ENCODE measurements at places on chromosomes 7 and 10.

- no peak for DNase-seq
These were observed 192.3 kb upstream of the GLI3 start for GRCh38 chr7:42429339-42429738.

DNA sequence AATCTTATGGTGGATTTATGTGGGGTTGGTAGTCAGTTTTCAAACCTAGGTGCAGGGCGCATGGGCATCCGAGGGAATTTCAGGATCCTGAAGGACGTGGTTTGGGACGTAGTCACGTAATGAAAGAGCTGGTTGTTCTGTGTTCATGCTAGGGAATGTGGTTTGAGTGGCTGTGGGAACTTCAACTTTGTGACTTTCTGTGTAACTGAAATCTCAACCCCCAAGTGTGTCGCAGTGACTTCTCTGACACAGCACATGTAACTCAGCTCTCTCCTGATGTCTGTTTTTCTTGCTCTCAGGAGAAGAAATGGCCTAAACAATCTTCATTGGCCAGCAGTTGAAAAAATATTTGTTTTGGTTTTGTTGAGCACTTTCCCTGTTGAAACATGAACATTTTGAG, 199.0 kb downstream of the PTEN start:
- no peak for DNase-seq

GRCh38 chr7:21749378-21749777, 196.3 kb downstream of the CDCA7L start:
- DNase-seq: no peak

GRCh38 chr10:97483921-97484320, 14.3 kb downstream of the MMS19 start:
- DNase-seq: no peak

- DNase-seq: no peak
These were observed 18.1 kb upstream of the NCAPG2 start for GRCh38 chr7:158722574-158723237.

DNA sequence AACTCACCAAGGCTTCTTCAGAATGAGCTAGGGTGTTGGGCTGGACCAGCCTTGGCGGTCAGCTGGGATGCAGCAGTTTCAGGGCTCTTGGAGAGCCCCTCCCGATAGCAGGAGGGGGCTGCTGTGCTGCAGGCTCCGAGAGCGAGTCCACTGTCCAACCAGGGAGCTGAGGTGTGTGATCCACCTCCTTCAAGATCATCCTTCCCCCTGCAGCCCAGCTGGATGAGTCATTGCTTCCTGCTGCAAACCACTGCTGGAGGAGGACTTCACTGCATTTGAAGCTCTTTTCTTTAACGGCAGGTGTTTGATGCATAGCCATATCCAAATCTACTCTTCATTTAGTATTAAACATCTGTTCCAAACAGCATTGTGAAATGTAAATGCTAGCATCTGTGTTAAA, 54.2 kb upstream of the EBF3 start:
- peak; percentile 47 for DNase-seq

- no peak for DNase-seq
These were observed 52.7 kb downstream of the HIPK2 start for GRCh38 chr7:139725077-139725476.

DNA sequence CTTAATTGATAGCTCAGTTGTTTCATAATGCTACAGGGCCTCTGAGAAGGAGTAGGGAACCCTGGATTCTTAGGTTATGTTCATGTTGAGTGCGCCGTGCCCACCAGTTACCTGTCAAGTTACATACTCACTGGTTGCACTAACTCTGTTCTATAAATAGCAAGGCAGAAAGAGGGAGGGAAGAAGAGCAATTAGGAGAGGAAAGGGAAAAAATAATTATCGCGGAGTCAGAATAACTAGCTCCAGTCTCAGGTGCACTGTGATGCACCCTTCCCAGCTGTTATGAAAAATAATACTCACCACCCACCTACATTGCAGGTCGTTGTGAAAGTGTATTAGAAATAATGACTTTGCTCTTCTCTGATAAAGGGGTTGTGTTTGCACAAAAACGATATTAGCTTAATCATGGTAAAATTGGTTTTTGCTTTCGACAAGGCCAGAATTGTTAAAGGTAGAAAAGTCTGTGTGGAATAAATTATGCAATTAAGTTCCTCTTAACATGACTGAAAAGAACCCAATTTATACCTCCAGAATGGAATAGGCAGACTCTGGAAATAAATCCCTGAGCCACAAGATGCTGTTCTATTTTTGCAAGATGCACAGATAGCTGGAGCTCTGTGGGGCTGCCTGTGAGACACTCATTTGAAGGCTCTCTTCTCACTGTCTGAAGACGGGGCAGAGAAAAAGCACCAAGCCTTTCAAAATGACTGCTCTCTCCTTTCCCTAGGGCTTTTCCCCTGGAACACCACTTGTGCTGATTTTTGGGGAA, 137.6 kb upstream of the PITRM1 start:
- no peak for DNase-seq

GRCh38 chr7:106029451-106029850, 66.4 kb downstream of the CDHR3 start:
- DNase-seq: no peak

DNA sequence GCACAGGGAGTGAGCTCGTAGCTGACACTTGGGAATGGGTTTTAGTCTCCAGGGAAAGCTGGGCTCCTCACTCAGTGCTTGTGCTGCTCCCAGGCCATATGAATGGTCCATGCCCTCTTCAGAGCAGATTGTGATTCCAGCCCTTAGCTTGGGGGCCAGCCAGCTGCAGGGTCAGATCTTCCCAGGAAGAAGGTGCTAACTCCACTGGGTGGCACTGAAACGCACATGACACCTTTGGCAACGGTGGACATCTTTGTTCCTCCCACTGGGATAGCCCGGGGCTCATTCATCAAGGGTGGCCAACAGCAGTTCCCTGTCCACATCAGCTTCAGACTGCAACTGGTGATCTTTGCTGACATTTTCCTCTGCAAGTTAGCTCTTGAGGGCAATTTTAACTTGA, 129.2 kb downstream of the DYNC2I1 start:
- DNase-seq: no peak

- peak; percentile 63 for DNase-seq
These were observed 124.9 kb downstream of the DLG5 start for GRCh38 chr10:77801474-77802161.

GRCh38 chr10:110865186-110865808, 6.4 kb upstream of the PDCD4 start:
- DNase-seq: peak; percentile 55

GRCh38 chr7:147569116-147569913, 1021.3 kb upstream of the C7orf33 start:
- no peak for DNase-seq

- DNase-seq: no peak
These were observed 311.6 kb upstream of the SEMA3A start for GRCh38 chr7:84506151-84506550.

DNA sequence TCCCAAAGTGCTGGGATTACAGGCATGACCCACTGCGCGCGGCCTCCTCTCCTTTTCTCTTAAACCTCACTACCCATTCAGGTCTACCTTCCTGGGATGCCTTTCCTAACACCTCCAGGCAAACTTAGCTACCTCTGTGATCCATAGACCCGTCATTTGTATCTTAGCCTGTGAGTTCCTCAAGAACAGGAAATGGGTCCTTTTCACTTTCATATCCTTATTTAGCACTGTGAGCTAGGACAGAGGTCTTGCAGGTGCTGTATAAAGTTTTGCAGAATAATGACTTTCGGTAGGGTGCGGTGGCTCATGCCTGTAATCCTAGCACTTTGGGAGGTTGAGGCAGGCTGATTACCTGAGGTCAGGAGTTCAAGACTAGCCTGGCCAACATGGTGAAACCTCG, 215.7 kb downstream of the RELN start:
- DNase-seq: no peak
